ENCODE measurements at places on chromosomes 3 and 15.
A peak's percentile ranks its signal among the peaks of the same experiment; 100 is the strongest.

- DNase-seq, result no peak
Measured at GRCh38 chr3:127254730-127255129, 33.1 kb downstream of the PRR20G start.

DNA sequence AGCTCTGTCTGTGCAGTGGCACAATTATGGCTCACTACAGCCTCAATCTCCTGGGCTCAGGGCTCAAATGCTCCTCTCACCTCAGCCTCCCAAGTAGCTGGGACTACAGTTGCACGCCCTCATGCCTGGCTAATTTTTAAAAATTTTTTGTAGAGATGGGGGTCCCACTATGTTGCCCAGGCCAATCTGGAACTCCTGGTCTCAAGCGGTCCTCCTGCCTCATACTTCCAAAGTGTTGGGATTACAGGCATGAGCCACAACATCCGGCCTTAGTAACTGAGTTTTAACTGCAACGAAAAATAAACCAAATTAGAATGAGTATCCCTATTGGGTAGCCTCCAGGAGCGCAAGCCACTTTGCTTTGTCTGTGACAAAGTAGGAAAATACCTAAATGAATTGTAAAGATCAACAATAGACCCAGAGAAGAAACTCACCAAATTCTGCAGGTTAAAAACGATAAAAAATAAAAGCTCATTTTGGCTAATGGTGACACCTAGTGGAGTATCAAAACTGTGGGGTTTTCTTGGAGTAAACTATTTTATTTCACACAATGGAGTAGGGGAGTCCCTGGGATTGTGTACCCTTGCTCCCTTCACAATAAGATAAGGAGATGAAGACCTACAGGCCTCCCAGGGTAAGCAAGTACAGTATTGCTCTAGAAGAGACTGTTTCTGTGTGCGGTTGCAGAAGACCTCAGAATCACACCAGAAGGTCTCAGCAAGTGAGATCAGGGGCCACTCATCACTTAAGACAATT, 21.0 kb upstream of the CA12 start:
- DNase-seq, result no peak

DNA sequence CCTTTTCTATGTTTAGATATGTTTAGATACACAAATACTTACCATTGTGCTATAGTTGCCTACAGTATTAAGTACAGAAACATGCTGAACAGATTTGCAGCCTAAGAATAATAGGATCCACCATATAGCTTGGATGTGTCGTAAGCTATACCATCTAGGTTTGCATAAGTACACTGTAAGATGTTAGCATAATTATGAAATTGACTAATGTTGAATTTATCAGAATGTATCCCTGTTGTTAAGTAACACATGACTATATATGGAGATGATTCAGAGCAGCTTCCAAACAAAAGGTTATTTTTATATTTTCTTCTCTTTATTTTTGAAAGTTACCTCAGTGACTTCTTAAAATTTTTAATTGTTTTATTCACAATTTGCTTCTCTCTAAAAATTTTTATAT, 2.4 kb downstream of the SLC28A2 start:
- DNase-seq, result no peak

DNA sequence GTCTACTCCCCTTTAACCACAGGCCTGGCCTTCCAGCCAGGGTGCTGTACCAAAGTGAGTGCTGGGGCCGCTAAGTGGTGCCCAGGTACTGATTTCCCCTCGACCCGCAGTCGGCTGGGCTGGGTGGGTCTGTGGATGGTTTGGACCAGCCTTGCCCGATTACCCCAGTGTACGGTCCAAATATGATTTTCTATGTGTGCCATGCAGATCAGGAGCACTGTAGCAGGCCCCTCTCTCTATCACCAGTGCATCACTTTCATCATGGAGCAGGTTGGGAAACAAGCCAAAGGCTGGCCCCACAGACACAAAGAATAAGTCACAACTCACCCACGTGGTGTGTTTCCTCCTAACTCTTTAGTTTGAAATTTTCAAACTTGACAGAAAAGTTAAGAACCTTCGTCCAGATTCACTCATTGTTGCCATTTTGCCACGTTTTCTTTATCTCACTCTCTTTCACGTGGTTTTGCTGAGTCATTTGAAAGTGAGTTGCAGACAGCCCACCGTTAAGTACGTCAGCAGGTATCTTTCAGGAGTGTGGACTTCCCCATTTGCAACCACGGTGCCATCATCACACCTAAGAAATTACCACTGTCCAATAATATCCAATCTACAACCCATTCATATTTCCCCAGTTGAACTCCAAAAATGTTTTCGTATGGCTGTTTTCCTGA, 37.0 kb downstream of the ZNF710 start:
- peak; percentile 40 for DNase-seq

- no peak for DNase-seq
Measured at GRCh38 chr3:39343076-39343717, 13.7 kb downstream of the CCR8 start.

DNA sequence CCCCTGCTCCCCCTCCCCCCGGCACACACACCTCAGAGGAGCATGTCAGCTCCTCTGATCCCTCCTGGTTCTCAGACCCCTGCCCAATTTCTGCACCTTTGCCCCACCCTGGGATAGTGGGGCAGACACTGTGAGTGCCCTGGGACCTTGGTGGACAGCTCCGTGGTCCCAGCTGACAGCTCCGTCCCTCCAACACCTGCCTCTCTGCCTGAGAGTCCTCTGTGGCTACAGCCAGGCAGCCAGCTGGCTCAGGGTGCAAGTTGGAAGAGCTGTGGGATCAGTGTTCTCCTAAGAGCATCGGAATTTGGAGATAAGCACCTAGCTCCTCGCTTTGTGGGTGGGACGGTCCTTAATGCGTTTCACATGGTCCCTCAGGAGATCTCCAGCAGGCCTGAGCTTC, 43.7 kb upstream of the PGPEP1L start:
- DNase-seq, result no peak

DNA sequence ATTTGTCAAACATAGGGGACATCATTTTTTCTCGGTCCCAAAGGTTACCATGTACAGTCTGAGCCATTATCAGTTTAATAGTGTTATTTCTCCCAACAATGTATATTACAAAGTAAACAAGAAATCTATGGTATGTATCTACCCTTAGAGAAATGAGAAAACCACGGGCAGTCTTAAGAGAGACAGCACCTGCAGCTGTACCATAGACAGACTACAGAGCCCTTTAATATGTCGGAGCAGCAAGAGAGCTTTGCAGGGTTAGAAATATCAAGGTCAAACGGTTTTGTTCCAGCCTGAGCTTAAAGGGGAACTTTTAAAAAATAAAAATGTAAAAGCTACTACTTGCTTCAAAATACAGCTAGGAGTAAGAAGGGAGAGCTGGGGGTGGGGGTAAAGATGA, 53.2 kb downstream of the SH3BP5 start:
- no peak for DNase-seq

- DNase-seq, result peak; percentile 50
Measured at GRCh38 chr3:179037351-179037750, 34.3 kb downstream of the ZMAT3 start.

GRCh38 chr3:78496501-78496900, 1271.3 kb downstream of the ROBO1 start:
- DNase-seq, result no peak

DNA sequence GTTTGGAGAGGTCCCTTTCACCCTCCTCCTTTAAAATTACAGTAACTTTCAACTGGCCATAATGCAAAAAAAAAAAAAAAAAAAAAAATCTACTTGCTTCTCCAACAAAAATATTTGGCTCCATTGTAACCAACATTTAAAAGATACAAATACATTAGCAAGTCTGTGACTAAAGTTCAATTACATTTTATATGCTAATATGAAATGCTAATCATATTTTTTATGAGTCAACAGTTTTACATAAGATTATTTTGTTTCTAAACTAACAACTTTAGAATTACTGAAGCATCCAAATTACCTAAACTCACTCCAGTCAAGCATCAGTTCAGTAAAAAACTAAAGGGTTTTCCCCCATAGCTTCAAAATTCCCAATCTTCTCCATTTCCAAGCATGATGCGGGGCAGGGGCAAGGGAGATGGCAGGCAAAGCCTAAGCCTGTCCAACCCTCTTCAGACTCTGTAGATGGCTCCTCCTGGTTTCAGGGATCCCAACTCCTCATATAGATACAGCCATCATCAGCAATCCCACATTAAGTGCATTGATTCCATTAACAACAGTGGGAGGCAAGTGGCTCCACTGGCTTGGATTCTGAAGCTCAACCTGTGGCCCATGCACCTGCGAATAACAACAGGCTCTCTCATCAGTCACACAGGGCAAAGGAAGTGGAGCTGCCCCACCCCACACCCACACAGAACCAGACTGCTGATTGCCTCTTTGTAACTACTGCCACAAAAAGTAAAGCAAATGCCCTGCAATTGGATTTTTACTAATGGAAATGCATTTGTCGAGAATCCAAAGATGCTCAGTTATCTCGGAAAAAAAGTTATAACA, 15.0 kb downstream of the SFMBT1 start:
- no peak for DNase-seq

GRCh38 chr15:73802431-73803041, 49.4 kb upstream of the INSYN1 start:
- no peak for DNase-seq

DNA sequence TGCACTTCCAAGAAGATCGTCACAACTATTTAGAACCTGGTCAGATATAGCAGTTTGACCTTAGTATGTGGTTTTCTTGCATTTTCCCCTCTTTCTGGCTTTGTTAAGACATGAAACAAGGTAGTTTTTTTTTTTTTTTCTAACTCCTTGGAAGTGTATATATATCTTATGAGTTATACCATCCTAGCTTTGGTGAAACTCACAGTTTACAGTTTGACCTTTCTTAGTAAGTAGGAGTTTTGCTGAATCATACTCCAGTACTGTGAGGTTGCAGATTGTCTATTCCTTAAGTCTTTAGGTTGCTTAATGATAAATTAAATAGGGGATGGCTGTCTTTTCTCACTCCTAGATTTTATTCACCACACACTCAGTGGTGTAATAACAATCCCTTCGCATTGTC, 325.0 kb downstream of the RBMS3 start:
- DNase-seq, result no peak

DNA sequence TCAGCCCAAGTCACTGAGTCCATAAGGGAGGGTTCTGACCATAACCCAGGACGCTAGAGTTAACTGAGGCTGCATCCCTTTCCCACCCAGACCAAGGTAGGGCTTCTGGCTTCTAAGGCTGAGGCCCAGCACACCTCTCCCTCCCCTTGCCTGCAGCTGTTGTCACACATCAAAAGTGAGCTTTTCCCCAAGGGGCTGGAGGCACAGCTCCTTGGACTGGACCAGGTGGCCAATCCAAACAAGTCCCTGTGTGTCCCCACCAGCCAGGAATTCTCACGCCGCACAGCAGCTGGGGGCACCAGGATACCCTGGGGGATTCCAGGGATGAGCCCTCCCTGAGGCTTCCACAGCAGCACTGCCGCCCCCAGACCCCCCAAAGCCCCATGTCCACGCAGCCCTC, 22.3 kb upstream of the ISLR2 start:
- no peak for DNase-seq

GRCh38 chr3:105385819-105386508, 19.3 kb downstream of the ALCAM start:
- DNase-seq, result no peak

DNA sequence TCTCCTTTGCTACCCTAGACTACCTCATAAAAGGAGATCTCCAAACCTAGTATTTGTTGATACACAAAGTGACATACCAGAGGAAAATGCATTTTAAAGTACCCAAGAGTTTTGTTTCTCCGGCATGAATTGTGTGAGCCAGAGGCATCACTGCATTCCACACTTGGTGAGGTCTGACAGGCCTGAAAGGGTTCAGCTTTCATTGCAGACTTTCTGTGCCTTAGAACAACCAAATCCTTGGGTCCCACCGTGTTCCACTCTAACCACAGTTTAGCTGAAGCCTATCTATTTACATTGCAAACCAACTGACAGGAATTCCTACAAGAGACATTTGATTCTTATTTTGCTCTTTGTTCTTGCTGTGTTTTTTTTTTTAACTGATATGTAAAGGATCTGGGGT, 21.0 kb upstream of the EID1 start:
- DNase-seq, result no peak

DNA sequence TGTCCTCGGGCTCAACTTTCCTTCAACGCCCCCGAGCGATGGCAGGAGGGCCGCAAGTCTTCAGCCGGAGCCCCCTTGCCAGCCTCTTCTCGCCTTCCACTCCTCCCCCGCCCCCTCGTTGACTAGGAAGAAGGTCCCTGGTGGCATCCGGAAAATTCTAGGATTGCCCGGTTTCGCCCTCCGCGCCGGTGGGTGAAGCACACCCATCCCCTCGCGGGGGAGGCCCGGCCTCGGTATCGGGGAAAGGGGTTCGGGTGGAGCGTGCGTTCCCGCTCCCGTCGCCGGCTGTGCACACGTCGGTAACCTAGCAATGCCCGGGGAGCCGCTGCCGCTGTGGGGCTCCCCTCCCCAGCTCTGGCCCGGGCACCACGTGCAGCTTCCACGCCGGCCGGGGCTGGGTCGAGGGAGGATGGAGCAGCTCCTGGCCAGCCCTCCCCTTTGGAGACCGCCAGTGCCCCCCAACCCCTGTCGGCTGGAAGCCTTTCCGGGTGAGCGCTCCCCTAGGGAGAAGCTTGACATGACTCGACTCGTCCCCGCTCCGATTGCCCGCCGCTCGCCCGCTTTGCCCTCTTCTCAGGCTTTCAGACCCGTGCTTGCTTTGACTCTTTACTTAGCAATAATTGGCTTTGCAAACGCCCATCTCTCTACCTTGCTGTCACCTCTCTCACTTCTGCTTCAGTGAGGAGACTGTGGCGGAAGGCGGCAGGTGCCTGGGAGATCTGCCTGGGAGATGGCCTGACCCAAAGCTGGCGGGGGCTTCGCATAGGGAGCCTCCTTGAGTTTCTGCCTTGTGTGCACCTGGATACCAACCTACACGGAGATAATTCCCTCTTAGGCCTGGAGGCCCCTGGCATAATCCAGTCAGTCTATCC, 1.3 kb downstream of the CACNA1D start:
- no peak for DNase-seq

- DNase-seq, result no peak
Measured at GRCh38 chr3:167829071-167829470, 93.5 kb downstream of the SERPINI1 start.

- no peak for DNase-seq
Measured at GRCh38 chr3:151377768-151378385, 6.7 kb downstream of the P2RY12 start.

GRCh38 chr3:64332459-64333350, 107.4 kb upstream of the PRICKLE2 start:
- no peak for DNase-seq

DNA sequence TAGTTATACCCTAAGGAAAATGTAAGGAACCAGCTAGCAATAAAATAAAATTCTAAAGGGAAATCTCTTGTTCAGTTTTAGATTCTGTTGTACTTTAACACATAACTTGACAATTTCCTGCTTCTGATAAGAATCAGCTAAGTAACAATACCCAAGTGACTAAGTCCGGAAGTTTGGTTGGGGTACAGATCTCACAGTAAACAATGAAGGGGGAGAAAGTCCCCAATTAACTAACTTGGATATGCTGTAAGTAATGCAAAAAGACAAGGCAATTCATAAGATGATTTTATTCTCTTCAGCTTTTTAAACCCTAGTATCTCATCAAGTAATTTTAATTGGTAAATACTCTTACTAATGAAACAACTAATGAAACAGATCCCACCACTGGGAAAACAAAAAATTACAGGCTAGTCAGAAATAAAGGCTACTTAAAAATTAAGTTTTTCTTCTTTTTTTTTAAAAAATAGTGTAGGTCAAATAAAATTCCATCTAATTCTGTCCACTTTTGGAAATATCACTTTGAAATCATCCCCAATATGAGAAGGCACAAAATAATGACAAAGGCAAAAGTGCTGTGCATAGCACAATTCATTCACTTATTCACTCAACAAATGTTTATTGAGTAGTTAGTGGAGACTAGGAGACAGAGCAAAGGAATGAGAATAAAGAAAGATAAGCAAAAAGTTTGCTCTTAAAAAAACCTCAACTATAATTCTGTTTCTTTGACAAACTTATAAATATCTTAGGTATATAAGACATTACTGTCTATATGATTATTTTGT, 37.8 kb upstream of the IL20RB start:
- DNase-seq, result no peak
